ENCODE measurements at places on chromosomes 2 and 18.
A peak's percentile ranks its signal among the peaks of the same experiment; 100 is the strongest.

- DNase-seq: peak; percentile 68
Measured at GRCh38 chr2:34096562-34097171, 497.6 kb upstream of the FAM98A start.

DNA sequence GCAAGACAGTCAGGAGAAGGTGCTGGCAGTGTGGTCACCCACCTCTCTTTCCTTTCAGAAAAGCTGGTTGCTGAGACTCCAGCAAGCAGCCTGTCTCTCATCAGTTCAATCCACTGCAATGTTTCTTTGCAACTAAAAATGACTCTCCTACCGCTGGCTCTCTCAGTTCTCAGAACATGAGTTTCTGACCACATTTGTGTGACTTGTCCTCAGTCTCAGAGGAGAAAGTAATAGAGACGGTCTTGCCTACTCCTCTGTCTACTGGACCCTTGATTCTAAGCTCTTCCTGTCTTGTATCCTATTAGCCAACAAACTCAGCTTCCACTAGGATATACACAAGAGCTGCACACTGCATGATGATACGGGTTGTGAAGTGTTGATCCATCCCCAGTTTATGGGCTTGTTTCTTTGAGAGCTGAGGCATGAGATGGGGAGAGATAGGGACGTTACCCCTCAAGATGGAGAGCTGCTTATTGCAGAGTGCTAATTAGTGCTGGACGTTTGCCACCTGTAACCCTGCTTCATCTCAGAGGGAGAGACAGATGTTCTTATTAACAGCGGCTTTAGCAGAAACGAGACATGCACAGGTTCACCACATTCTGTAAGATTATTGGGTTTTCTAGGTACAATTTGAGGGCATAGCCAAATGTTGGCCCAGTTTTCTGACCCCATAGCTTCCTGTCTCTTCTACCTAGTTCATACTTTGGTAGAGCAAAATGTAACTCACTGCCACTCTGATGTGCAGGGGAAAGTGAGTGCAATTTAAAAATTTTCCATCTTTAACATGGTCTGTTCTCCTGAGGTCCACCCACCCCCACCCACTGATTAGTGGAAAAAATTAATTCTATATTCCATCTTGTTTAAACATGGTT is 32.4 kb upstream of the YWHAQ start:
- no peak for DNase-seq

DNA sequence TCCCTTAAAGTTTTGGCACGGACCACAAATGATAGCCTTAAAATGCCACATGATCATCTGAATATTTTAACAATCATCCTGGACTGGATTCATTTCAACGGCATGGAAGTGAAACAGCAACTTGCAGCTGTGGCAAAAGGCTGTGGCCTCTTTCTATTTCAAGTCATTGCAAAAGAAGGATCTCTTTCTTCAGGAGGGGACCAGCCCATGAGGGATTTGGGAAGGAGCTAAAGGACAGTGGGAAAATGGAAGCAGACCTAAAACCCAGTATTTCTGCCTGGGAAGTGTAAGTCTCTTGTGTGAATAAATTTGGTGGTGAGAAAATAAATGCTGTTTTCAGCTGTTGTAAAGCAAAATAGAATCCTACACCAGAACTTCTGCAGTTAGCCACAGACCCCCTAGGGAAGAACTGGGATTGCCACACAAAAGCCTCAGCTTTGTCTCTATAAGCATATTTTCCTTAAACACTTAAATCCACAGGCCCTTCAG is 107.3 kb upstream of the ZFP36L2 start:
- DNase-seq: no peak

- DNase-seq: peak; percentile 24
Measured at GRCh38 chr2:112877423-112877822, 33.5 kb upstream of the IL37 start.

DNA sequence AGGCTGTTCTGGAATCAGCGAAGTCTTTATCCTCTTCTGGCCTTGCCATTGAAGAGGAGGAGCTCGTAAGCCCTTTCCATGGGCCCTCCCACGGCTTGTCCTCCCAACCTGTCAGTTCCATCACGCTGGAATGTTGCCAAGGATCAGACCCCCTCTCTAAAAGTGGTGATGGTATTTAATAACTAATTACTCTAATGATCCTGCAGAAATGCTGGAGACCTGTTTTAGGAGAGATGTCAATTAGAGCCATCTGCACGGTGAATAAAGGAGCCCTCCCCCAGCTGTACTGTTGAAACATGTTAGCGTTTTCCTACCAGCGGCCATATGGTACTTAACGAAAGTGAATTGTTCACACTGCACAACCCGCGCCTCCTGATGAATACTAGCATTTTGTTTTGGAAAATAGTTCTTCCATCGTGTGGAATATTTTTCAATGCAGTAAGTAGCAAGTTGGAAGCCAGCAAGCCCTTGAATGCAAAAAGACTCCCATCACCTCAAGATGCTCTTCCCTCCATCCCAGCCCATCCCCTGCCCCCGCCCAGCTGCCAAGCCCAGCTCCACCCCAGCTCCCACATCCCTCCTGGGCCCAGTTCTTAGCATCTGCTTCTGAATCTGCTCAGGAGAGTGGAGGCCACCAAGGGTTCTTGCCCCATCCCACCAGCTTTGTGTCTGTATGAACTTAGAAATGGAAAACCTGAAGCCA is 145.4 kb downstream of the KLHL29 start:
- no peak for DNase-seq

DNA sequence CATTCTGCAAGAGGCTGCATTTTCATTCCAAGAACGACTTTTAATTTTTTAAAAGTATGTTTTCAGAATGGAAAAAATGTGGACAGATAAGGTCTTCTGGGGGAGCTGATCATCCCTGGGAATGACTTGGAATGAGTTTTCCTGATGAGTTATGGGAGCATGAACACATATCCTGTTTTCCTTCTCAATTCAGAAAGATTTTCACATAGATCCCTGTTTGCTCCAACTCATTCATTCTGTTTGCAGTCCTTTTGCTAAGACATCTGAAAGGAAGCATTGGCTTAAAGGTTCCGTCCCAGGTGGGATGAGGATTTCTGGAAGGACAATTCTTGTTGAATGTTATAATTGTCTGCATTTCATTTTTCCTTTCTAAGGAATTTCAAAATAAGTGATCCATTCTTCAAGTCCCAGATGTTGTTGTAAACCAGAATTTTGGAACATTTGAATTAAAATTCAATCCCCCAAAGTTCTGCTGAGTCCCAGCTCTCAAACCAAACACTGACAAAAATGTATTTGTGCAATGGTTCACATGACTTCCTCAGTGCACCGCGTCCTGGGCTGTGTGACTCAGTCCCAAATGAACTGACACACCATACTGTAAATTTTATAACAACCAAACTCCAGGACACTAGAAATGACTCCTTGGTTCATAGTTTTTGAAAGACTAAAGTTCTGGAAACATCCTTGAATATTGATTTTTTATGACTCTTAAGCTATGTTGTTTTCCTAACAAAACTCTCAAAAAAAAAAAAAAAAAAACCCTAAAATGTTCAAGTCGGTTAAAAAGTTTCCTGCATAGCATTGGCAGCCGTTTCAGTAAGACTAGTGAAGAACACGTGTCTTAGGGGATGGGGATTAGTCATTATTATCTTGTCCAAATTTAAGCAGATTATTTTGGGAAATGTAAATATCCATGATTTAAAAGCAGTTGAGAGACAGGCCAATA is 281.8 kb upstream of the TCF4 start:
- DNase-seq: peak; percentile 17

GRCh38 chr2:105183555-105184323 is 57.8 kb upstream of the GPR45 start:
- no peak for DNase-seq

- no peak for DNase-seq
Measured at GRCh38 chr2:177832611-177833433, 239.8 kb downstream of the PDE11A start.

DNA sequence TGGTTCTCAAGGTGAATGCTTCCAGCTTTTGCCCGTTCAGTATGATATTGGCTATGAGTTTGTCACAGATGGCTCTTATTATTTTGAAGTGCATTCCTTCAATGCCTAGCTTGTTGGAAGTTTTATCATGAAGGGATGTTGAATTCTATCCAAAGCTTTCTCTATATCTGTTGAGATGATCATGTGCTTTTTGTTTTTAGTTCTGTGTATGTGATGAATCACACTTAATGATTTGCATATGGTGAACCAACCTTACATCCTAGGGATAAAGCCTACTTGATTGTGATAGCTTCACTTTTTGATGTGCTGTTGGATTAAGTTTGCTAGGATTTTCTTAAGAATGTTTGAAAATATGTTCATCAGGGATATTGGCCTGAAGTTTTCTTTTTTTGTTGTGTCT is 112.1 kb downstream of the MBD2 start:
- DNase-seq: no peak

Data from kidney capillary endothelial cell (primary cell).